ENCODE measurements at places on chromosomes 2 and 18.

DNA sequence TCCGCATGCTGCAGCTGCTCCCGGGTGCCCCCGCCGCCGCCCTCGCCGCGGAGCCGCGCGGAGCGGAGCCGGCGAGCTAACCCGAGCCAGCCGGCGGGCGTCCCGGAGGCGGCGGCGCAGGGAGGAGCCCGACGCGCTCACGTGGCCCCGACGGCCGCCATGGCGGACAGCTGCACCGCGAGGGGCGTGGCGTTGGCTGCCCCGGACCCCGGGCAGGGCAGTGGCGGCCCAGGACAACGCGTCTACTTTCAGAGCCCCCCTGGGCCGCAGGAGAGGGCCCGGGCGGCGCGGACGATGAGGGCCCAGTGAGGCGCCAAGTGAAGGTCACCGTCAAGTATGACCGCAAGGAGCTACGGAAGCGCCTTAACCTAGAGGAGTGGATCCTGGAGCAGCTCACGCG, 30.0 kb upstream of the CCNYL1 start:
- DNase-seq, result no peak

- no peak for DNase-seq
Measured at GRCh38 chr2:232333361-232334135, 45.0 kb upstream of the ALPP start.

- DNase-seq, result no peak
Measured at GRCh38 chr2:2687745-2688144, 356.7 kb upstream of the MYT1L start.

- no peak for DNase-seq
Measured at GRCh38 chr2:60262178-60262577, 291.3 kb downstream of the BCL11A start.

- no peak for DNase-seq
Measured at GRCh38 chr2:108128249-108128648, 111.5 kb upstream of the SULT1C3 start.

DNA sequence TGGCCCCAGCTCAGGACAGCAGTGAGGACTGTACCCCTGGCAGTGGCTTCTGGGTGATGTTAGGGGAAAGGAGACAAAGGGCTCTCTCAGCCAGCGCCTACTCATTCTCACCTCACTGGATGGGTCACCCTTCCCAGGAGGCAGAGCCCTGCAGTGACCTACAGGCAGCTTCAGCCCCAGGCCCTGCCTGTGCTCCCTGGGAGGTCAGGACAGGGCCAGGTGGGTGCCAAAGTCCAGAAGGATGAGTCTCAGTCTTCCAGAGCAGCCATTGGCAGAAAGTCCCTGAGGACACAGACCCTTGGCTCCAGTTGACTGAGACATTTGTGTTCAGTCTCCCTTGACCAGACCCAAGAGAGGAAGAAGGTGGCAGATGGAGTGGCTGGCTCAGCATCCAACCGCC, 75.1 kb downstream of the TEX51 start:
- DNase-seq, result no peak

DNA sequence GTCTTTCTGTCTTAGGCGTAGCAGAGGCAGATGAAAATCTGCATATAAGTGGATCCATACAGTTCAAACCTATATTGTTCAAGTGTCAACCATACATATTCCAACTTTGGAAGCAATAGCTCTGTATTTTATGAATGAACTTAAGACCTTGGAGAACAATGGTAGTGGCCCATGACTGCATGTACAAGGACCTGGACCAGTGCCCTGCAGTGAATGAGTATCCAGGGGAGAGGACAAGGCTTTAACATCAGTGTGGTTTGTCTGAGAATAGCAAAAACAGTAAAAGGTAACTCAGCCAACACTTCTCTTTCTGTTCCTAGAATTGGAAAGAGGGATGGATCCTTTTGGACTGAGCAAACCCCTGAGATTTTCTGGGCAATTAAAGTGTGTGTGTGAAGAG, 230.8 kb upstream of the LINC00305 start:
- no peak for DNase-seq

- DNase-seq, result no peak
Measured at GRCh38 chr2:233005096-233005495, 8.0 kb downstream of the NGEF start.

DNA sequence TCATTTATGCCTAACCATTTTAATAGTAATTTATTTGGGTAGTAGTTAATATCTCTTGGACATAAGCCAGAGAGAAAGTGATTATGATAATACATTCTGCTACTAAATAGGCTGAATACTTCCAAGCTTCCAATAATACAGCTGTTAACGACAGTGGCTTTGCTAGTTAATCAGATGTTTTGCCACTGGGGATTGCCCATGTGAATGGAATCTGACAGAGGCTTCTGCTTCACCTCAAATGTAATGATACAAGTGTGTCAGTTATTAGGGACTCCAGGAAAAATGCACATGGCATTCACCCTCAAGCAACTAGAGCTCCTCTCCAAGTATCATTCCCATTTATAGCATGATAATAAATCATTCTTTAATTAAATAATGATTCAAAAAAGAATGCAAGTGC, 185.0 kb upstream of the TMEFF2 start:
- no peak for DNase-seq

DNA sequence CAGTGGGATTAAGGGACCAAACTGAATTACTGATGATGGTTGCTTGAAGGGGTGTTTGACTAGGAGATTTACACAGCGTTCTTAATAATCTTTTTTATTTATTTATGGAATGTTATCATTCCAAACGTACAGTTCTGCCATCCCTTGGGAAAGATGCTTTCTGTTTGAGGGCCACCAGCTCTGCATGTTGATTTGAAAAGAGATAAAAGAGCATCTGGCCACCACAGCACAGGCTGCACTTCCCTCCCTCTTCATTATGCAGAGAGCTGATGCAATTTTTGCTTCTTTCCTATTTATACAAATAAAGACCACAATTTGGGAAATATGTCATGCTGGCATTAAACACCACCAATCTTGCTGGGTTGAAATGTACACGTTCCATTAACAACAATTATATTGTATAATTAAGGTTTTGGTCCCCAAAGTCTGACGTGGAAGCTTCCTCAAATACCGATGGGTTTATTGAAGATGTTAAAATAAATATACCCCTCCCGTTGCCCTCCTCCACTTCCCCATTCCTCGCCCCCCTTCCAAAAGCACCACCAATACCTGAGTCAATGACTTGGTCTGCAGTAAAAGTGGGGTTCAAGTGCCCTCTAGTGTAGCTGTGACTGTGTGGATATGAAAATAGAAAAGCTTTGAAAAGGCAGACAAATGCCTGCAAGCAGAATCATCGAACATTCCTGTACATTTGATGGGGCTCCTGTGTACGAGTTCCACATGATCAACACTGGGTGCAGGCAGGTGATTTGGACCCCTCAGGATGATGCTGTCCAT, 211.9 kb downstream of the HRH4 start:
- no peak for DNase-seq

DNA sequence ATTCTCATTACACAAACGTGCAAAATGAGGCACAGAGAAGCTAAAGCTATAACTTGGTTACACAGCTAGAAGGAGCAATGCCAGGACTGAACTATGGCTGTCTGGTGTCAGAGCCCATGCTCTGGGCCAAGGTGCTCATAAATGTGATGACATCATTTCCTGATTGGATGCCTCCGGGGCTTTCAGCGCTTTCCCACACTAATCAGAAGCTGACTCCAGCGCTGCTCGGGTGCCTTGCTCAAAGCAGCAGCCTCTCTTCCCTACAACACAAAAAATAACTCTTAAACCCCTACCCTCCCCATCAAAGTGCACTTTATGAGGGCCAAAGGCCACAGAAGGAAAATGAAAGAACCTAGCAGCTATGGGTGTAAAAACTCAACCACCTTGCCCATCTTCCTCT, 90.7 kb downstream of the STK39 start:
- no peak for DNase-seq

DNA sequence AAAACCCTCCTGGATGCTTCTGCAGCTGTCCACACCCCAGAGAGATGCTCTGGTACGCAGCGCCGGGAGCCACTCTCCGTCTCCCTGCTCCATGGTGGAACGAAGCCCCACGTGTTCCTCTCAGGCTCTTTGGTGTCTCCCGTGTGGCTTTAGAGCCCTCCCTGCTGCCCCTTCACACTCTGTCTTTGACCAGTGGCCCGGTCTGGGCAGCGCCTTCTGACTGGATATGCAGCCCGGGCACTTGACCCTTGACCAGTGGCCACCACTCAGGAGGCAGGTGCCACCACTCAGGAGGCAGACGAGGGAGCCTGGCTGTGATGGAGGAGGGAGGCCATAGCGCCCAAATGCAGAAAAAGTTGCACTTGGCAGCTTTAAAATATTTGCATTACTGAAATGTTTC, 214.5 kb upstream of the SALL3 start:
- no peak for DNase-seq

GRCh38 chr2:108074150-108074549, 87.8 kb downstream of the SLC5A7 start:
- no peak for DNase-seq

DNA sequence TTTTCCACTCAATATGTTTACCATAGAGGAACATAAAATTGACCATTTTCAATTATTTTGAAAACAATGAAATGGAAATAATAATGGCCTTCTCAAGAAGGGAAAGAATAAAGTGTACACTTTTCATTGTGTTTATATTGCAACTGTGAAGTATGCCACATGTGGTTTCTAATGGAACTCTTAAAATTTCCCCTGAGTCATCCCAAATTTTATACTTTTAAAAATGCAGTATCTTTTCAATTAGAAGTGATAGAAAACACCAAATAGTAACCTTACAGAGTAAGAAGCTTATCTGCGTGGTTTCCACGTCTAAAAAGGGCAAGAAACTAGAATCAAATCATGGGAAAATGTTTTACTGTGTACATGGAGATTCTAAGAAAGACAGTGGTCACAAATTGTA, 70.0 kb downstream of the SCG2 start:
- no peak for DNase-seq

GRCh38 chr2:105880637-105881036, 135.9 kb downstream of the NCK2 start:
- DNase-seq, result no peak

GRCh38 chr2:118974103-118974993, 32.4 kb downstream of the MARCO start:
- no peak for DNase-seq

DNA sequence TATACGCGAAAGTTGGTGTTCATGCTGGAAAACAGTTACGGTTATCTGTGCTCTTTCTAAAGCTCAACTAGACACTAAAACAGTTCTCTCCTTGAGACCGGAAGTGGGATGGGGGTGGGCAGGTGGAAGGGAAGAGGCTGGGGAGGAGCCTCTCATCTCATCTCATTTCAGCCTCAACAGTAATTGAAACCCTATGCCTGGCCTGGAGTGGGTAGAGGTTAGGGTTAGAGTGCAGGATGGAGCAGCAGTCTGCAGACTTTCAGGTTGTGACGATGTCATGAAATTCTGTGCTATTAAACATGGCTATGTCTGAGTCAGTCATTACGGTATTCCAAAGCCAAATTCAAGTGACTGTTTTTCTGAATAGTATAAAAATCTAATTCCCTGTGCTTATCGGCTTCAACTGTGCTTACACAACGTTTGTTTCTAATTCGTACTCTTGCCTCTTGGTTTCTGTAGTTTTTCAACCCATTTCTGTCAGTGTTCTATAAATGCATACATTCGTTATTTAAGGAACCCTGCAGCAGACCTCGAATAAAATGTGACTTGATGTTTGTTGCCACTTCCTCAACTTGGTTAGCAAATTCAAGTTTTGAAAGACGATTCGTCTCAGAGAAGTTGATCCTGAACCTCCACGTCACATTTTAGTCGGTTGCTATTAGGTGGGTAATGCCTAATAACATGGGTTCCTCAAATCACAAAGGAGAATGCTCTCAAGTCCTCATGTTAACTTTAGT, 75.8 kb upstream of the TCF7L1 start:
- DNase-seq, result no peak

- DNase-seq, result no peak
Measured at GRCh38 chr18:42365591-42365990, 410.6 kb downstream of the PIK3C3 start.

DNA sequence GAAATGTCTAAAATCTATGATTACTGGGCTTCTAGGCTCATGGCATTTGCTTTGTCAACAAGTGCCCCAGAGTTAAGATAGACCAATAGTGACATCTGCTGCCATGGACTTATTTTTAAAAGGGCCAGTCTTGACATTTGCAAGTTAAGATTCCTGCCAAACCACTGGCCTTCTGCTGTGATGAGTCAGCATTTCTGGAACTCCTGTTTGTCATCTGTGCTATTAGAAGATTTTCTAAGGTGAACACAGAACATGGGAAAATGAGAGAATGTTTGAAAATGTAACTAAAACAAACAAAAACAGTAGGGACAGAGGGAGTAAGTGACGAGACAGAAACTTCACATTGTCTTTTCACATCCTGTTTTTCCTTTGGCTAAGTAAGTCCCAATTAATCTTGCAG, 93.7 kb upstream of the WDR75 start:
- DNase-seq, result no peak

DNA sequence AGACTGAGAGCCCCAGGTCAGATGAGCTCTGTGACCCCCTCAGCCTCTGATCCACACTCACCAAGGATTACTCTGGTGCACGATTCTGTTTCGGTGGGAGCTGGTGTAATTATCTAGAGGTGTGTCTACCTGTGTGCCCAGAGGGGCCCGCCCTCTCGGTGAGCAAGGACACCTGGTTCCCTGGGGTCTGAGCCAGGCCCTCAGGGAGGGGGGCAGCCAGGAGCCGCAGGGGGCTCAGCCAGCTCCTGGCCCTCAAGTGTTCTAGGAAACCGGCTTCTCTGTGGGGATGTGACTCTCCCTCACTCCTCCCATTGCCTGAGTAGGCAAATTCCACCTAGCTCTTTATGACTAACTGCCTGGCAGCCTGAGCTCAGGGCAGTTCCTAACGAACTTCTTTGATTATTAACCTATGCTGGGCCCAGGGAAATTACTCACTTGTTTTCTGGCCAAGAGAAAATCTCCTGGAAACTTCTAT, 17.4 kb downstream of the AGAP1 start:
- DNase-seq, result no peak

DNA sequence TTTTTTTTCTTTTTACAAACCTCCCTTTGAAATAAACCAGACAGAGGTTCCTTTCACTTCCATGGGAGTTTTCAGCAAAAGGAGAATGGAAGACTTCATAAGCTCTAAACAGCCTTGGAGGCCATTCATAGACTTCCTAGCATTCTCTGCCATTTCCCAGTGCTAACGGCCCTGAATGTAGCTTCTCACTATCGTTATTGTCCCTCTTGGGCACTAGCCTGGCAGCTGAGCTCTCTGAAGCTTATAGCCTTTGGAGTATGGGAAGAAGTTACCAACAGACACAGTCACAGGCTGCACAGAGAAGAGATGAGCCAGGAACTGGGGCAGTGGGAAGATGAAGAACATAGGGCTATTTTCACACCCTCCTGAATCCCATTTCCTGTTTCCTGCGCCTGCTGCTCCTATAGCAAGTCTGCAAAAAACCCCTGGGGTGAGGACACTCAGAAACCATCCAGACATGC, 29.1 kb upstream of the EPC2 start:
- DNase-seq, result no peak

- no peak for DNase-seq
Measured at GRCh38 chr2:16330012-16330411, 335.6 kb downstream of the CYRIA start.

GRCh38 chr2:204578928-204579598, 33.8 kb downstream of the PARD3B start:
- DNase-seq, result no peak

Data from stimulated activated CD8-positive, alpha-beta memory T cell treated with anti-CD3 and anti-CD28 coated beads, Interleukin-4, amount 100 ng/mL, for 1 hour (primary cell).